Left lung (tissue), 14 donors: ENCODE measurements at places on chromosomes 6 and 20.

GRCh38 chr6:3500262-3501014 is 43.6 kb upstream of the SLC22A23 start:
- no peak for DNase-seq

DNA sequence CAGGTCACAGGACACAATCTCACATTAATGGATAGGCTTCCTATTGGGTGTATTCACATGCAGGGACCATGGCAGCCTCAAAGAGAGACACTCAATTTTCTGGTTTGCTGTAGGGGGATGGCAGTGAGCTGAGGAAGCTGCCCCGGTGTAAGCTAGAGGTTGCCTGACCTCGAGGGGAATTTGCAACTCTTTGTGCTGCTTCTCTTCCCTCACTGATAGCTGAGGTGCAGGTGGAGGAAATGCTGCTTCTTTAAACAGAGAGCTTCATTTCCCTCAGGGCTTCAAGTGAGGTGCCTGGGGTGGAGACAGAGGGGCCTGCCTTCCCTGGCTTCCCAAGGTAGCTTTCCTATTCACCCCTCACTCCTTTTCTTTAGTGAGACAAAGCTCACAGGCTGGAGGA is 151.9 kb downstream of the CD83 start:
- no peak for DNase-seq

DNA sequence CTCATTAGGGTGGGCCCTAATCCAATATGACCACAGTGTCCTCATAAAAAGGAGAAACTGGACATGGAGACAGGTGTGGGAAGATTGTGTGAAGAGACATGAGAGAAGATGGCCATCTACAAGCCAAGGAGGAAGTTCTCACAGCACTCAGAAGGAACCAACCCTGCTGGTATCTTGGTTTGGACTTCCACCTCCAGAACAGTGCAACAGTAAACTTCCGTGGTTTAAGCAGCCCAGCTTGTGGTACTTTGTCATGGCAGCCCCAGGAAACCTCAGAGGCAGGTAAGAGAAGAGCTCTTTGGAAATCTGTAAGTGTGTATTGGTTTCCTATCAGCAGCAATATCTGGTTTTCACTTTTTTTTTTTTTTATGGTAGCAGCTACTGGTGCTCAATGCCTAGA is 16.5 kb upstream of the CNKSR3 start:
- DNase-seq, result no peak

GRCh38 chr6:83429857-83430610 is 817 bp downstream of the ME1 start:
- DNase-seq, result peak; percentile 38

GRCh38 chr6:162463576-162463975 is 264.0 kb downstream of the PRKN start:
- no peak for DNase-seq

GRCh38 chr6:31575335-31575901 is at the start of gene TNF:
TNF (plus strand) TSS chr6:31575565; CDS start chr6:31575742, 177 bp downstream.
- peak; percentile 66 for DNase-seq

GRCh38 chr20:25863536-25864325 is 167.1 kb upstream of the ZNF337 start:
- DNase-seq, result no peak

- DNase-seq, result no peak
These were observed 100.7 kb upstream of the SCP2D1 start for GRCh38 chr20:18712882-18713281.

GRCh38 chr6:39411465-39411864 is 89.0 kb upstream of the KCNK16 start:
- no peak for DNase-seq

GRCh38 chr6:23349521-23350147 is 776.4 kb upstream of the NRSN1 start:
- DNase-seq, result no peak

GRCh38 chr20:7938058-7938457 is 2.2 kb downstream of the HAO1 start:
- no peak for DNase-seq

- no peak for DNase-seq
These were observed 8.7 kb upstream of the TENT5A start for GRCh38 chr6:81761197-81761596.

- DNase-seq, result no peak
These were observed 84.4 kb downstream of the LYRM2 start for GRCh38 chr6:89554106-89554505.

DNA sequence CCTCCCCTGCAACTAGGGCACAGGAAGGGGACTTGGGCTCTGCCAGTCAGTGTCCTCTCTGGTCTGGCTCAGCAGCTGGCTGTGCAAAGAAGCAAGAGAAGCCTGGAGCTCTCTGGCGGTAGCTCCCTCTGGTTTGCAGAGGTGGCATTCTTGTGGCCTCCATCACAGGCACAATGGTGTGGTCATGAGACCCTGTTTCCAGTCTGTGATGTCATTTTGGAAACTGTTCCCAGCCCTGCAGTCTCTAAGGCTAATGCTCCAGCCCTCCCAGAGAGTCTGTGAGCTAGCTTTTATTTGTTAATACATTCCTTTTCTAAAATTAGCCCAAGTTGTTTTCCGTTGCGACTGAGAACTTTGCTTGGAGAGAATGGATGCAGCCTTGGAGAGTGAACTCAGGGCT is 69.5 kb upstream of the FOXQ1 start:
- no peak for DNase-seq

- DNase-seq, result no peak
These were observed 154.0 kb upstream of the MANEA start for GRCh38 chr6:95423331-95423730.

GRCh38 chr6:109239651-109240321 is 142.5 kb downstream of the CD164 start:
- no peak for DNase-seq

GRCh38 chr6:36323062-36323461 is 13.6 kb downstream of the BNIP5 start:
- DNase-seq, result no peak

DNA sequence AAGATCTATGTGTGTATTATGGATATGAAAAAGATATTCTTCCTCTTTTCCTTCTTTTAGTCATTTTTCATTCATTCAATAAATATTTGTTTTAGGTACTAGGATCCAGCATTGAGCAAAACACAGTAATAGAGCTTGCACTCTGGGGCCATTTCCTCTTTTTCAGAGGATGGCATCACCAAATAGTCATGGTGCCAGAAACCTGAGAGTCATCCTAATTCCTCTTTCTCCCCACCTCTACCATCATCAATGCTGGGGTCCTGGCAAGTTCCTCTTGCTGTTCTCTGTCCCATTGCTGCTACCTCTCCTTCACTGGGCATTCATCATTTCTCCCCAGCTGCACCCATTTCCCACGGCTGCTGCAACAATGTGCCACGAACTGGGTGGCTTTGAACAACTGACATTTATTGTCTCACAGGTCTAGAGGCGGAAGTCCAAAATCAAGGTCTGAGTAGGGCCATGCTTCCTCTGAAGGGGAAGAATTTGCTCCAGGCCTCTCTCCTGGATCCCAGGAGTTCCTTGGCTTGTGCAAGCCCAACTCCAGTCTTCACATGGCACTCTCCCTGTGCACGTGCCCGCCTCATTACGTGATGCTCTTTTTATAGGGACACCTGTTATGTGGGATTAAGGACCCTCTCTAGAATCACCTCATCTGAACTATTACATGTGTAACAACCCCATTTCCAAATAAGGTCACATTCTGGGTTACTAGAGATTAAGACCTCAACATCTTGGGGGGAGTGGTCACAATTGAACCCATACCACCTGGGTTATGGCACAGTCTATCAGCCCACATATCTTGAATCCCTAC is 9.5 kb upstream of the IGF2R start:
- no peak for DNase-seq

GRCh38 chr6:140303218-140303949 is 928.9 kb upstream of the CITED2 start:
- DNase-seq, result no peak

DNA sequence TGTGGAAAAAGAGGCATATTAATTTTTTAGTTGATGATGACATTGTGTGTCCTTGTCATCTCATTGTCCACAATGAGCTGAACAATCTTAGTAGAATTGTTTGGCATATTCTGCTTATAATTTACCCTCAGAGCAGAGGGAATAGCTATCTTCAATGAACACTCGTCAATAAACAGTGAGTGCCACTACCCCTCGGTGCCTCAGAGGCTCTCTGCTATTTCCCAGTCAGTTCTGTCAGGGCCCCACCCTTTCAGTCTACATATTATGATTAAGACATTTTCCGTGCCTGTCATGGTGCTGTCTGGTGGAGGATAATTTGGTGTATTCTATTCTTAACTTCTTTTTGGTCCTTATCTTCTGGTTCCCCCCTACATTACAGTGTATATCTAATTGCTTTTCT is 31.2 kb downstream of the NUS1 start:
- DNase-seq, result no peak

DNA sequence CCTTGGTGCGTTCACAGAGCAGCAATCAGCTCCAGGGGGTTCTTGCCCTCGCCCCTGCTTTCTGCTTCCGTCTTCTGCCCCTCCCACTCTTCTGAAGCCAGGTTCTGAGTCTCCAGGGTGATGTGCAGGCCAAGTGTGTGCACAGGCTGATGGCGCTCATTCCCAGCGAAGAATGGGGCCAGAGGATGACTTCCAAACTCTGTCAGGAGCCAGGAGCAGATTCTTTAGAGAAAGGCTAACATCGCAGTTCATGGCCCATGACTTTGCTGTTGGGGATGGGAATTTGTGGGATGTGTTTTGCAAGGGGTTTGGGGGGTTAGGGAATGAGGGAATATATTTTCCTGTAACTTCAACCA is 56.1 kb upstream of the CCN6 start:
- no peak for DNase-seq

GRCh38 chr6:81228912-81229555 is 523.4 kb downstream of the TENT5A start:
- DNase-seq, result peak; percentile 28

DNA sequence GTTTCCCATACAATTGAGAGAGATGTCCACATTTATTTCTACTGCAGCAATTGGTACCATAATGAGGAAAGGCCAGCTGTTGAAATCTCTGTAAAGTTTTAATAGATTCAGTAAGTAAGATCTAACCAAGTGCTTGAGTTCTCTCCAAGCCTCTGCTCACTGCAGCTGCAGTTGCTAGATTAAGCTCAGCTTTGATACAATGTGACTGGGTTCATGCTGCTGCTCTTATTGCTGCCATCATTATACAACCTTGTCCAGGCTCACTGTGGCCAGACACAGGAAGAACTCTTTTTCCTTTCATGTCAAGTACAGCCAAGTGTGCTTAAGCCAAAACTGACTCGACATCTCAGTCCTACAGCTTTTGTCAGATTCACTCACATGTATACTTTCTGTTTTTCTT is 423.5 kb downstream of the GJA1 start:
- no peak for DNase-seq

DNA sequence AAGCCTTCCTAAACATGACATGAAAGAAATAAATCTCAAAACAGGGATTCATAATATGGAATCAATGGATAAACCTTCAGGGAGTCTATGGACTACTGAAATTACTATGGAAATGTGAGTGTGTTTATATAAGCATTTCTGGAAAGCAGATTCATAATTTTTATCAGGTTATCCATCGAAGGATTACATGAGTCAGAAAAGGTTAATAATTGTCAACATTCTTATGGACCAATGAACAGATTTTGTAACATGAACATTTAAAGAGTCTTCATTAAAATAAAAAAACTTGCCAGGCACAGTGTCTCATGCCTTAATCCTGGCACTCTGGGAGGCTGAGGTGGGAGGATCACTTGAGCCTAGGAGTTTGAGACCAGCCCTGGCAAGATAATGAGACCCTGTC is 84.8 kb downstream of the AHI1 start:
- DNase-seq, result no peak

GRCh38 chr6:36590237-36590636 is 3.9 kb upstream of the SRSF3 start:
- no peak for DNase-seq

GRCh38 chr6:151326116-151326825 is 65.1 kb downstream of the ZBTB2 start:
- no peak for DNase-seq

GRCh38 chr6:165641672-165642156 is 21.3 kb downstream of the PDE10A start:
- no peak for DNase-seq

DNA sequence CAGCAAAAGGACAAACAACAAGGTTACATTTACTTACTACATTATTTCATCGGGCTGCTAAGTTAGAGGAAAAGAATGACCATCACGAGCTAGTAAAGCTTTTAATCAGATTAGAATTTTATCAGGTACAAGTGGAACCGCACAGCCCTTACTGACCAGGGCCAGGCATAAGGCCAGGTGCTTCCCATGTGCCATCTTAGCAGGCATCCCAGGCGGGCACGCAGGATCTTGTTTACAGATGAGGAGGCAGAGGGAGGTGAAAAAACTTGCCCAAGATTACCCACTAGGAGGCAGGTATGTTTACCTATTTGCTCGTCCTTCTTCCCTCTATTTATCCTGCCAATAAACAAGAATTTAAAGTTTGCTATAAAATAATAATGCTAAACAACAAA is 10.7 kb downstream of the EZR start:
- no peak for DNase-seq

- DNase-seq, result no peak
These were observed 52.2 kb downstream of the MYH7B start for GRCh38 chr20:35007891-35008290.

- DNase-seq, result no peak
These were observed 66.4 kb downstream of the STX11 start for GRCh38 chr6:144216668-144217218.

- no peak for DNase-seq
These were observed 59.2 kb downstream of the KCNS1 start for GRCh38 chr20:45041464-45042337.

GRCh38 chr6:144155529-144155928 is 5.2 kb downstream of the STX11 start:
- no peak for DNase-seq

DNA sequence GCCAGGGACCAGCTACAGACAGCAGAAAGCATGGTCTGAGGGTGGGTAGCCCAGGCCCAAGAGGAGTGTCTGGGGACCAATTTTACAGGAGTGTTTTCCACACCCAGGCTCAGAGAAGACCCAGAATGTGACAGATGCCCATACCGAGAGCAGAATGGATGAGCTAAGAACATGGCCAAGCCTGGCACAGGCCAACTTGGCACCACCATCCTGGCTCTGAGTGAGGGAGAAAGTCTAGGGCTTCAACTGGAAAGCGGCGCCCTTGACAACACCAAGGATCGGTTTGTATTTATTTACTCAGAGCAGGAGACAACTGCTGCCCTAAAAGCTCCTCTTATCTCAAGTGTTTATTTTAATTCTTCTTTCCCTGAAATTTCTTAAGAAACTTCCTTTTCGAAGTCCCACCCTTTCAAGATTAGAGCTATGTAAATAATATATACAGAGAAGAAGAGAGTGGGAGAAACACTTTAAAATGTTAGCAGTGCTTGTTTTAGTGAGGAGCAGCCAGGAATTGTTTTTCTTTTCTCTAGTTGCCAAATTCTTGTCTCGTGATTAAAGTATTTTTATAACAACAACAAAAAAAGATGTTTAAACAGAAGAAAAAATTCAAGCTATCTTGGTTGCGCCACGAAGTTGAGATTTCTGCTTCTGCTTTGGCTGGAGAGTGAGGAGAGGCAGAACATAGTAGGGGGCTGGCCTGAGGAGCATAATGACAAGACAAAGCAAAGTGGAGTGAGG is 16.2 kb downstream of the TNXB start:
- peak; percentile 92 for DNase-seq
